ENCODE measurements at places on chromosomes 7 and 10.

DNA sequence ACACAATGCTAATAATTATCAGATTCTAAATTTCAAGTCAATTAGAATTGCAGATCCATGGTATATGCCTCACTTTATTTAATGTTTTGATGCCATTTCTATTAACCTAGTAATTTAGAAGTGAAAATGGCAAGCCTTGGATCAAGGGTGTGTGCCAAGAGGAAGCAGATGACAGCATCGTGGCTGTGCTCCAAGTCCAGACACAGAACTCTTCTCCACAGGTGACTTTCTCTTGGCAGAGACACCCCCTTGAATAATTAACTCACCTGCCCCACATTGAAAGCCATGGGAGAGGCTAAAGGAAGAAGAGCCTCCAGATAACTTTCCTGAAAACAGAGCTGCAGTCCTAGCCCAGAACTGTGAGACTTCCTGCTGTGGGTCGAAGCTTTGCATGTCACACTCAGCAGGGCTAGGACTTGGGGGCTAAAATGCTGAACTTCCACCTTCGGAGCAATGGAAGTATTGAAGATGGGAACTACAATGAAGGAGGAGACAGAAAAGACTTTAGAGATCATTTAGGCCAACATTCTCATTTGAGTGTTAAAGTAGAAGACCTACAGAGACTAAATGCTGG, 996 bp upstream of the C10orf90 start:
- DNase-seq: peak; percentile 45

GRCh38 chr10:104309980-104310978, 28.0 kb downstream of the ITPRIP start:
- DNase-seq: no peak

GRCh38 chr7:74290981-74291441, 1.8 kb downstream of the CLIP2 start:
- DNase-seq: peak; percentile 17

DNA sequence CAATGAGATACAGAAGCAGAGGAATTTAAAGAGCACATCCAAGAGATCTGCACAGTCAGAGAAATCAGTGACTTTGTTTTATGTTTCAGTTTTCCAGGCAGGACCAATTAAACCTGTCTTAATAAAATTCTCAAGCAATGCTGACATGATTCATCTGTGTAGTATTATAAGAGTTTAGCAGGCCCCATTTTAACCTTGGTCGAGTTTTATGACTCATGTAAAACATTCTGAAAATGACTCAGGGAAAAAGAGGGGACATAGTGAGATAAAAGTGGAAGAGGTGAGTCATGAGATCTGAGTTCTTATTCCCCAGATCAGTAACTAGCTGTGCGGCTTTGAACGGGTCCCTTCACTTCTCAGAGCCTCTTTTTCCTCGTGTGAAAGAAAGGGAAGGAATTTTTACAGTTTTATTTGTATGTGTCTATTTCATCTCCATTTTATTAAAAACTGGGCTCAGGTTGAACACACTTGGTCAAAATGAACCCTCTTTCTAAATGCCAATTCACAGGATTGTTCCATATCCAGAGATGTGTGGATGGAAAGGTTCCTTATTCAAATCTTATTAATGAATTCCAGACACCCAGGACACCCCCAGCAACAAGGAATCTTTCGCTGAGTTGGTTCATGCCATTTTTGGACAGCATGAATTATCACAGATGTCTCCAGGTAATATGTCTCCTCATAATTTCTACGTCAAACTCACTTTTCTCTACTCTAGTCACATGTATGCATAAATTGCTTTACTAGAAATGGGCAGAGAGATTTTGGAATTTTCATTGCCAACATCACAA, 143.2 kb downstream of the JAZF1 start:
- DNase-seq: no peak

- no peak for DNase-seq
These were observed 287.5 kb upstream of the KLF14 start for GRCh38 chr7:131021460-131021859.

DNA sequence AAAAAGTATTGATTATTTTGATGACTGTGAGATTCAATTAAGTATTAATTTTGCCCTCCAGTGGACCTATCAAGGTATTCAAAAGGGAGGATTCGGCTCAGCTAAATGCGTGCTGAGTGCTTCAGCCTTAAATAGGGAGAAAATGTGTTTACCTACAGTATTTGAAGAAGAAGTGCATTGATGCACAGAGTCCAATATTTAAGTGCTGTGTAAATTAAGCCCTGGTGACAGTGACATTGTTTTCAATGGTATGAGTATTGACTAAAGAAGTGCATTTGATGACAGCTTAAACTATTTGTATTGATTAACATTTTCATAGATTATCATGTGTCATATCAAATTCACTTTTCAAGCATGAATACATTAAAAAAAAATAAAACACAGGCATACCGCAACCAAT, 106.6 kb downstream of the POU6F2 start:
- peak; percentile 68 for DNase-seq

DNA sequence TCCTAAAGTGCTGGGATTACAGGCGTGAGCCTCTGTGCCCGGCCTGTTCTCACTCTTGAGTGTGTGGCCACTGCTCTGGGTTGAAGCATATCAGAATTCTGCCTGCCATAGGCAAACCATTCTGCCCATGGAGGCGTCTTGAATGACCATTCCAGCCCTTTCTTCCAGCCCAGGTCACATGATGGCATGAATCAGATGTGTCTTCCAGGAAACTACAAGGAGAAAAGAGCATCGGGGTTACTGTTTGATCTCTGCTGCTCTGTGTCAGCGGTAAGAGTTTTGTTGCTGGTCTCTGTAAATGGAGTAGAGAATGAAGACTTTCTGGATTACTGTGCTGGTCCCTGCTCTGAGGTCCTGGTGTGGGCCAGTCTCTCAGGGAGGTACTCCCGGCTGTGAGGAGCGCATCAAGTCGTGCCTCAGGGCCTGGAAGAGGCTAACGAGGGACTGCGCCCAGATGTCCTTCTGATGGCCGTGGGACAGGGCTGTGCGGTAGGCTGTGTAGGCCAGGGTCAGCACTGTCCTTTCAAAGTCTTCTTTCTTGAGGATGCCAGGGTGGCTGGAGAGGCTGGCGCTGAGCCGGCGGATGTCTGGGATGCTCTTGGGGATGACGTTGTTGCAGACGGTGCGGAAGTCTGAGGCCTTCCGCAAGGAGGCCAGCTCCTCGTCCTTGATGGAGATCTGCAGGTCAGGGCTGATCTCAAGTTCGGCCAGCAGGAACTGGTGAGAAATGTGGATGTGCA, 5.8 kb upstream of the SLC13A4 start:
- no peak for DNase-seq

- no peak for DNase-seq
These were observed 19.5 kb downstream of the CACUL1 start for GRCh38 chr10:118735294-118735693.

DNA sequence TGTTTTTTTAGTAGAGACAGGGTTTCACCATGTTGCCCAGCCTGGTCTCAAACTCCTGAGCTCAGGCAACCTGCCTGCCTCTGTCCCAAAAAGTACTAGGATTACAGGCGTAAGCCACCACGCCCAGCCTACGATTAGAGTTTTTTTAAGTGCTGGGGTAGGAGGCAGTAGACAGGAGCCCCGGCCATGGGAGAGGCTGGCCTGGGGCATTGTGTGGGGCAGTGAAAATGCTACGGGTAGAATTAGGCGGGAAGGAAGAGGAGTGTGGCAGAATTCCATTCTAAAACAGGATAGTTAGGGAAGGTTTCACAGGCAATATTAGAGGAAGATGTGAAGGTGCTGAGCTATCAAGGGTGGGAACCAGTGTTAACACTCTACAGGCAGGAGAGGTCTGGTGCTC, 31.3 kb upstream of the FXYD4 start:
- no peak for DNase-seq

DNA sequence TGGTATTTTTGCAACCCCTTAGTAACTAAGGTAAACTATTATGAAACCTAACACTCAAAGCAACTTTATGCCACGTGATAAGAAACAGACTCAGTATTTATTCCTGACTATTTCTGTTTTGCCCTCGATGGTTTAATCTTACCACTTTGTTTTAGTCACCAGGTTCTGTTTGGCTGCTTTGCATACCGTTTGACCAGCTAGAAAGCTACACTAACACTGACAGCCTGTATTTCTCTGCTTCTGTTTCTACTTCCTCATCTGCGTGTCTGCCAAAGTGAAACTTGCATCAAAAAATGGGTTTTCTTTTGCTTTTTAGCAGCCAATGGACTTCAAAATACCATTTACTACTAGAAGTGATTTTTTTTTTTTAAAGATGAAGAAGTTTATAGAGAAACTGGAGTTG, 802.5 kb downstream of the GRM8 start:
- no peak for DNase-seq

DNA sequence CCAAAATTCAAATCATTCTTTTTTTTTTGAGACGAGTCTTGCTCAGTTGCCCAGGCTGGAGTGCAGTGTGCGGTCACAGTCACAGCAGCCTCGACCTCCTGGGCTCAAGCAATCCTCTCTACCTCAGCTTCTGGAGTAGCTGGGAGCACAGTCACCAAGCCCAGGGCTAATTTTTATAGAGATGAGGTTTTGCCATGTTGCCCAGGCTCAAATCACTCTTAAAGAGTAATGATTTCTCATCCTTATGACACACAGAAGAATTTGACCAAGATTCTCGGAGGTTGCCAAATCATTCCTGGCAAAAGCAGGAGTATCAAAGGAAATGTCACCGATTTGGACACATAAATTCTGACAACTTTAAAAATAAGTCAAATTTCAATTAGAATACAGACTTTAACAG, 39.1 kb downstream of the SIRT1 start:
- no peak for DNase-seq

- no peak for DNase-seq
These were observed 428.4 kb upstream of the TEX47 start for GRCh38 chr7:89223900-89224395.

GRCh38 chr10:13808556-13809391, 222.0 kb downstream of the PRPF18 start:
- DNase-seq: no peak

- DNase-seq: no peak
These were observed 21.6 kb downstream of the RBM28 start for GRCh38 chr7:128322040-128322643.

DNA sequence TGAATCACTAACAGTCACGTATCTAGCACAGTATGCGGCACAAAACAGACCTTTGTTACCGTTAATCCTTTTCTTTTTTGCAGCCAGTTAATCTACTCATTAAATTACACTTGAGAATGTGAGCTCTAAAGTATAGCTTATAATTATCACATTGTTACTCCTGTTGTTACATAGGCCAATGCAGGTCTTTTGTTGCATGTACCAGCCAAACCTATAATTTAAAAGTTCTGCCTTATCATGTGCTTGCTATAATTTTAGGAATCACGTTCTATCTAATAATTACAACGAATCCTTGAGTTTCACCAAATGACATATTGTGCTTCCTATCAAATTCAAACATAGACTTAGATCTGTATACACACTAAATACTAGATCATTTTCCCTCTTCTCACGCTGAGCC, 245.1 kb downstream of the DGKI start:
- DNase-seq: no peak

DNA sequence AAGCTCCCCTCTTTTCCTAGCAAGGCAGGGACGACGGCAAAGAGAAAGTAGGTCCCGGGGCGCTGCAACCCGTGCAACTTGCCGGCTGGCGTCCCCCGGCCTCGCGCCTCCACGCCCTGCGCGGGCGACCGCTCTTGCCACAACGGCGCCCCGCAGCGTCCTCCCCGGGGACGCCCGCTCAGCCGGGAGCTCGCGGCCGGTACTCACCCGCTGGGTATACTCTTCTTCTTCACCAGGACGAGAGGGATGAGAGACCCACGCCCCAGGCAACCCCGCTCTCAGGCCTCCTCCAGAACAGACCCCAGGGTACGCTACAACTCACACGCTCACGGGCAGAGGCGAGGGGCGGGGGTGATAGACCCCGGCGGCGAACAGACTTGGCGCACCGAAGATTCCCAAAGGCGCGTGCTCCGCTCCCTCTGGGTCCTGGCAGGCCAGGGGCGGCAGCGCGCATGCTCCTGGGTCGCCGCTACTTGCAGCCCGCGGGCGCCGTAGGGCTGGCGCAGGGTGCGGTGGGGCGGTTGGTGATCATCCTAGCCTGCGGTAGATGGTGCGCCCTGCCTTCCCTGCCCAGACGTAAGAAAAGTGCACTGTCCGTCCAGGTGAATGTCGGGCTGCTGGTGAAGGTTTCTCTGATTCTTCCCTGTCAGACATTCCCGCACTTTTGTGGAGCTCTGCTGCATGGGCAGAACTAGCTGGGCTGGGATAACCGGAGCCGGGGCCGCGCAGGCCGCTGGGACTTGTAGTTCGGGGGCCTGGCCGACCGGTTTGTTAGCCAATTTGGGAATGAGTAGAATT, at the start of gene CC2D2B:
Gene CC2D2B (plus strand): TSS at position 520 of the 798 bp plus-strand sequence. CDS start 3,349 bp downstream, outside the sequence.
- DNase-seq: peak; percentile 54

GRCh38 chr10:88911851-88912250, 31.8 kb downstream of the STAMBPL1 start:
- no peak for DNase-seq

DNA sequence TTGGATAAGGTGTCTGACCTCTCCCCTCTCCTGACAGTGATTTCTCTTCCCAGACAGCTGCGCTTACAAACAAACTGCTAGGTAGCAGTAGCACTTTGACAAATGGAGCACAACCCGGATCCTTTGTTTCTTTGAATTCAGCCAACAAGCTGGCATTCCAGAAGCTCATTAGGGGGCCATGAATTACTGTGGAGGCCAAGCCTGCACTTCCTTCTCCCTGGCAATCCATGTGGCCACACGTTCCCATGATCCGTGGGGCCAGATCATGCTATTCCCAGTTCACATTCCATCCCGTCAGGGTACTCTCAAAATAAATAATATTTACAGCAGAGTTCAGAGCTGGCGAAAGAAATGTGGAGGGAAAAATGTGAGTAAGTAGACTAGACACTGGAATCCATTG, 172.4 kb downstream of the PRPF18 start:
- no peak for DNase-seq

DNA sequence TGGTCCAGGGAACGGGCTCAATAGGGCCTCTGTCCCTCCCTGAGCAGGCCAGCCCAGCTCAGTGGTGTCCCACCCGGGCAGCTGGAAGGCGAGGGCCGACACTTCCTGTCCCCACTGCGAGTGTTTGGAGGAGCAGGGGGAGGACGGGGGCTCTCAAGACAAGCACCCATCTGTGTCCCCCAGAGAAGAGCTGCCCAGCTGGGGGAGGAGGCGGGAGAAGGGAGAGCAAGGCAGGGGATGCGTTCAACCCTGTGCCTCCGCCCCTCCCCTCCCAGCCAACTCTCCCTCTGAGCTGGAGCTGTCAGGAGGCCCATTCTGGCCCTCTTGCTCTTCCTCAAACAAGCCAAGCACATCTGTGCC, 35.7 kb downstream of the ZCCHC24 start:
- no peak for DNase-seq
